ENCODE measurements at places on chromosomes 7 and 10.

- no peak for DNase-seq
Observed at GRCh38 chr7:149793261-149793660, 19.9 kb upstream of the ZNF467 start.

DNA sequence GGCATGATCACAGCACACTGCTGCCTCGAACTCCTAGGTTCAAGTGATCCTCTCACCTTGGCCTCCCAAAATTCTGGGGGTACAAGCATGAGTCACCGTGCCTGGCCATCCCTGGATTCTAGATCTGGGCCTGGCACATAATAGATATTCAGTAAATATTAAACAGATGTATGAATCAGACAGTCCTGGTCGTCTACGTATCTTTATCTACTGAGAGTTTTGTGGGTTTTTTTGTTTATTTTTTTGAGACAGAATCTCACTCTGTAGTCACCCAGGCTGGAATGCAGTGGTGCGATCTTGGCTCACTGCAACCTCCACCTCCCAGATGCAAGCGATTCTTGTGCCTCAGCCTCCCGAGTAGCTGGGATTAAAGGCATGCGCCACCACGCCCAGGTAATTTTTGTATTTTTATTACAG is 24.3 kb upstream of the ITGB1 start:
- no peak for DNase-seq

- DNase-seq: no peak
Observed at GRCh38 chr7:112866424-112866823, 76.2 kb upstream of the TMEM168 start.

GRCh38 chr7:151135525-151135845 is 32.0 kb downstream of the GBX1 start:
- DNase-seq: no peak

DNA sequence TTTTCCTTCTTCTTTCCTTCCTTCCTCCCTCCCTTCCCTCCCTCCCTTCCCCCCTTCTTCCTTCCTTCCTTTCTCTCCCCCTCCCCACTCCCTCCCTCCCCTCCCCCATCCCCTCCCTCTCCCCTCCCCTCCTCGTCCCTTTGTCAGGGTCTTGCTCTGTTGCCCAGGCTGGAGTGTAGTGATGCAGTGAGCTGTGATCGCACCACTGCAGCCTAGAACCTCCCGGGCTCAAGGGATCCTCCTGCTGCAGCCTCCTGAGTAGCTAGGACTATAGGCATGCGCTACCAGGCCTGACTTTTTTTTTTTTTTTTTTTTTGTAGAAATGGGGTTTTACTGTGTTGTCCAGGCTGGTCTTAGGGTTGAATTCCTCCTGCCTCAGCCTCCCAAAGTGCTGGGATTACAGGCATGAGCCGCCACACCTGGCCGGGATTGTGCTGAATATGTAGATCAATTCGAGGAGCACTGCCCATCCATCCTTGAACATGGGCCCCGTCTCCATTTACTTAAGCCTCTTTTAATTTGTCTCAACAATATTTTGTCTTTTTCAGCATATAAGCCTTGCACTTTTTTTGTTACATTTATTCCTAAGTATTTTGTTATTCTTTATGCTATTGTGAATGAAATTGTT is 23.4 kb downstream of the GRIFIN start:
- no peak for DNase-seq

Measured in stimulated activated CD8-positive, alpha-beta memory T cell treated with anti-CD3 and anti-CD28 coated beads, Interleukin-2, amount 100 ng/mL, for 48 hours (primary cell).